ENCODE measurements at places on chromosomes 1 and 21. TPM values are rescaled to one million over a fixed set of nuclear protein-coding genes. Genes with fewer than 3 reads are reported as not detected.

DNA sequence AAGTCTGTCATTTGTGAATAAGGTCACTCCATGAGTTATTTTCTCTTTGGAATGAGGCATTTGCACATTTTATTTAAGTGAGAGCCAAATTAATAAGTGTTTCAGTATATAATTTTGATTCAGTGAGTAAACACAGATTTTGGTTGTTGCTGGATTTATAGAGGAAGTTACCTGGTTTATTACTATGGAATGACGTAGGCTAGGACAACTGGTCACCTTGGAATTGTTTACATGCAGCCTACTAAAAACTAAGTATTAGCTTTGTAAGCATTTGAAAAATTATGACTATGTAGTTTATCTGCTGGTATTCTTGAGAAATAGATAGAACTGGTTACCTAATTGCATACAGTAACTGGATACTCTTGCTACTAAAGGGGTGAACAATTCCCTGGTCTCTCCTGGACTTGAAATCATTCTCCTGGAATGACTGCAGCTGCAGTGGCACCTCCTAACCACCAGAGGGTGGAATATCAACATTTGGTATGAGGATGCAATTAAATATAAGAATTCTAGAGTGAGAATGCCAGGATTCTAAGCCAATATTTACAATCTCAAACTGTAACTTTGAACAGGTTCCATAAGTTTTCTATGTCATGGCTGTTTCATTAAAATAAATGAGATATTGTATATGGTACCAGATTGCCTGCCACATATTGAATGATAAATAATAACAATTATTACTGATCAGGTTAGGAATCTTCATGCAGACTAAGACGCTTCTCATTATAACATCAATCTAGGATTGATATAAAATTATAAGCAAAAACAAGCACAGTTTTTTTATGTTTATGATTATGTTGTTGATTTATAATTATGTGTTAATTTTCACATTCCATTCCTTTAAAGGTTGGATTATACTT is 3.5 kb upstream of the KRTAP27-1 start:
- DNase-seq, result peak; percentile 25

GRCh38 chr1:110490791-110491451 is 28.1 kb downstream of the KCNA10 start:
- DNase-seq, result no peak

DNA sequence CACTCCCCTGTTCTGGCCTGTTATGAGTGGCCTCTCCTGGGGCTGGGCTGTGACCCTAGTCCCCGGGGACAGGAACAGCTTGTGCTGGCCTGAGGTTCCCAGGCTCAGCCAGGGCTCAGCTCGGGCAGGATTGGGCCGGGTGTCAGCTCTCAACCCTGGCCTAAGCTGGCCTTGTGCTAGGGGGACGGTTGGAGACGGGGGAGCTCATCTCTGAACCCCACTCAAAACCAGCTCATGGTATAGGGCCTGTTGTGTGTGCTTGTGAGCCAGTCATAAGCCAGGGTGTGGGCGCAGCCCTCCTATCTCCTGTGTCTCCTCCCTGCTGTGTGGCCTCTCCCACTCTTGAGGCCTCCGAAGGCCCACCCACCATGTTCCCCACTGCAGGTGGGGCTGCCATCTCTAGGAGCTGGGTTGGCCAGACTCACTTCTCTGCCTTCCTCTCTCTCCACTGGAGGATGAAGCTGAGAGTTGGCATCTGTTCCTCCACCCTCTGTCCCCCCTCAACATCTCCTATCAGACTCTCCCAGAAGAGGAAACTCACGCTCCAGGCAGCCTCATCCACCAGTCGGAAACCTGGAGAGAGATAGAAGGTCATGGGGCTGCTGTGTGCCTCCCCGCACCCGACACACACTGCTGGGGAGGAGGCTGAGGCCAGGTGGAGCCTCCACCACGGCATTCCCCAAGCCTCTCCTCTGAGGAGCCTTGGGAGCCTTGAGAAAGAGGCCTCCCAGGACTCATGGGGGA is 1.4 kb downstream of the PEAR1 start:
- DNase-seq, result no peak

DNA sequence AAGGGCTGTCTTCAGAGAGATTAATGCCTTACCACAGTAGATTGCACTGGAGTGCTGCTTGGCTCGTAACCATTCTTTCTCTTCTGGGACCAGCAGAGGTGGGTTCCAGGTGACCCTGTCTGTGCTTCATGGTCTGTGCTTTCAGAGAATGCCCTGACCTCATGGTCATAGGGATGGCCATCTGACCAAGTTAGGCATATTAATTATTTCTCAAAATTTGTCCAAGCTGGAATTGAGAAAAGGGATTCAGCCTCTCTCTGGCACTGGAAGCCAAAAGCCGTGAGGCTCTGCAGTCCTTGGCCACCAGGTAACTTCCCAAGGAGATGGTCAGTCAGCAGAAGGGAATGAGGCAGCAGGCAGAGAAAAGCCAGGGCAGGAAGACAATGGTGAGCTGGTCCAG is 37.2 kb upstream of the TSPAN2 start:
- no peak for DNase-seq

DNA sequence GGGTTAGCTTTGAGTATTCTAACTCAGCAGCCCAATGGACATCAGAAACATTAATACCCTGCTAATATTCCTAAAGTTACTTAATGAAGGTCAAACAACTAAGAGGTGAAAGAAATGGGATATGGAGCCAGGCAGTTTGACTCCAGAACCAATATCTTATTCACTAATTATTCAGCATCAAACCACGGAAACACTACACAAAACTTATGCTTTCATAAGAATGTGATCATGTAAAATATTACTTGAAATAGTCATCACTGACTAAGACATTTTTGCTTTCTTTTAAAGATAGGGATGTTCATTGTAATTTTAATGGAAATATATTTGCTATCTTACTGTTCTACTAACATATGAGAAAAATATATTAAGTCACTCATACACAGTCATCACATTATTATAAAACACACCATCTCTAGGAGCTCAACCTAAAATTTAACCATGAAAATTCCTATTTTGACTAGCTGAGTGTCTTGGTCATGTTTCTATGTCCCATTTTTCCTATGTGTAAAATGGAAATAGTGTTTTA is 240.9 kb downstream of the KCTD3 start:
- DNase-seq, result no peak

The GUCA2B gene
- total RNA-seq, result not detected

All from A172 (cell line).